ENCODE measurements at places on chromosomes 7 and 10.

GRCh38 chr10:102815790-102816549, 21.2 kb downstream of the CYP17A1 start:
- no peak for DNase-seq

- no peak for DNase-seq
Measured at GRCh38 chr10:128001849-128002248, 94.9 kb downstream of the PTPRE start.

- no peak for DNase-seq
Measured at GRCh38 chr7:132654150-132654549, 77.9 kb upstream of the PLXNA4 start.

GRCh38 chr7:90625562-90625961, 29.4 kb downstream of the CDK14 start:
- no peak for DNase-seq

DNA sequence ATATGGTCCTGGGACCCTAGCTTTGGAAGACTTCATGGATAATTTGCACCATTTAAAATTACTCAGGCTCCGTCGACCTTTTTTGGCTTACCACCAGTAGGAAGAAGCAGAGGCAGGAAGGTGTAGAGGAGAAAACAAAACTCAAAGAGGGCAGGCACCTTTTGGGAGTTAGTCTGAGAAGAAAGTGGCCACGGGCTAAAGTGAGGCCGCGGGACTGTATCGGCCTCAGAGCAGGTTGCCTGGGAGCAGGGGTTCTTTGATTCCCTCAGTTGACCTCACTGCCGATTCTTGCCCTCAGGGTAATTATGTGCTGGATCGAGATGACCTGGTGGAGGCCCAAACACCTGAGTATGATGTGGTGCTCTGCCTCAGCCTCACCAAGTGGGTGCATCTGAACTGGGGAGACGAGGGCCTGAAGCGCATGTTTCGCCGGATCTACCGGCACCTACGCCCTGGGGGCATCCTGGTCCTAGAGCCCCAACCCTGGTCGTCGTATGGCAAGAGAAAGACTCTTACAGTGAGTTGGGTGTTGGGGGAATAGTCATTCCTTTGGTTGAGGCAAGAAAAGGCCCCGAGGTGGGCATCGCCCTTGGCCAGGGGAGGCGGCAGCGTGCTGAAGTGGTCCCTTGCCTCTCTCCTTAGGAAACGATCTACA, 3.1 kb downstream of the MEPCE start:
- DNase-seq = no peak

- DNase-seq = no peak
Measured at GRCh38 chr7:82106201-82106600, 336.4 kb upstream of the HGF start.

DNA sequence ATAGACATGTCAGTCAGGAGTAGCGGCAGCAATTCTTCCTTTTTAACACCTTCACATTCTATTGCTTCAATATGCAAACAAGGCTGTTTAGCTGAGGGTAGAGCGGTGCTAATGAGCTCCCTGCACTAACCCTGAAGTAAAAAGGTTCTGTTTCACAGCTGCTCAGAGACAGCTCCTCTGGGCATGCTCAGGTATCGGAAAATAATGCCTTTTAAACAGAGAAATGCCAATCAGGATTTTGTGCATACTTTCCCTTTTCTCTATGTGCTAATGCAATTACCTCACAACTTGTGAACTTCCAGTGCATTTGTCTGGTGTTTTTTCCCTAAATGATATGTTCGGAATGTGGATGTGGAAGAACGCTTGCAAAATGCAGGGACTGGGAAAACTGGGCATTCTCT, 307.7 kb upstream of the FZD8 start:
- DNase-seq = no peak

DNA sequence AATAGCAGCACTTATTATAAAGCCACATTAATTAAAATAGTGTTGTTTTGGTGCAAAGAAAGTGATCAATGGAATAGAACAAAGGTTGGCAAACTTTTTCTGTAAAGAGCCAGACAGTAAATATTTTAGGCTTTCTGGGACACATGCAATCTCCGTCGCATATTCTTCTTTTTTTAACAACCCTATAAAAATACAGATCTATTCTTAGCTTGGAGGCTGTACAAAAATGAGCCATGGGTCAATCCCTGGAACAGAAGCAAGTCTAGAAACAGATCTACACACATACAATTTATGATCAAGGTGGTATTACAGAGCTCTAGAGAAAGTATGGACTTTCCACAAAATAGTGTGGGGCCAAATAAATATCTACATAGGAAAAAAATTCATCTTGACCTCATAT, 71.8 kb downstream of the ARHGAP21 start:
- no peak for DNase-seq

DNA sequence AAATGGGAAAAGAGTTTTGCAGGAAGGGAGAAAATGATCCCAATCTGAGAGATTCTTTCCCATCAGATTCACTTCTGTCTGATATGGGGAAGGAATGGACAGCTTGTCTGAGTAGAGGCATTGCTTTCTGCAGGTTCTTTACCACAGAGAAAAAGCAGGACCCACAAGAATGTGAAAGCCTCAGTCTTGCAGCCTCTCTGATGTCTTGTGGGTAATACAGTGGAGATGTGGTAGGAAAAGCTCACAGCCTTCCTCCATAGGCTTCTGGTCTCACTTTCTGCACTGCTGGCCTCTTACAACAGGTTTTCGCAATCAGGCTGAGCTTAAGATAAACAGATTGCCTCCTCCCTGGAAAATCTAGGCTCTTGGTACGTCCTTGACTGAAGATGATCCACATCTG, 551 bp downstream of the IFIT1 start:
- no peak for DNase-seq

- no peak for DNase-seq
Measured at GRCh38 chr7:41277561-41277960, 425.3 kb downstream of the INHBA start.

DNA sequence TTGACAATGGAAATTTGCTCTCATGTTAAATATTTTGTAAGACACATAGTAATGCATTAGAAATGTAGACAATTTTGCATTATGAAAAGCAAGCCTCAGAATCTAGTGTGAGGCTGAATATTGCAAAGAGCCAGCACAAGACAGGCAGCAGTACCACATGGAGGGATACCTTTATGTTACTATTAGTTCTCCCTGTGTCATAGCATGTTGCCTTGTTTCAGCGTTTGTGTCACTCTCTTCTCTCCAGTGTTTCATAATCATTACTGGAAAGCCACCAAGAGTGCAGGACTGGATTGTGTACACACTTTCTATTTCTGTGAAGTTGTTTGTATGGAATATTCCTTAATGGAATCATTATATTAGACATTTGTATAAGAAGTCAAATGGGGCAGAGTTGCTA, 8.5 kb downstream of the AHR start:
- no peak for DNase-seq

- DNase-seq = no peak
Measured at GRCh38 chr10:20853276-20853675, 43.8 kb downstream of the NEBL start.

DNA sequence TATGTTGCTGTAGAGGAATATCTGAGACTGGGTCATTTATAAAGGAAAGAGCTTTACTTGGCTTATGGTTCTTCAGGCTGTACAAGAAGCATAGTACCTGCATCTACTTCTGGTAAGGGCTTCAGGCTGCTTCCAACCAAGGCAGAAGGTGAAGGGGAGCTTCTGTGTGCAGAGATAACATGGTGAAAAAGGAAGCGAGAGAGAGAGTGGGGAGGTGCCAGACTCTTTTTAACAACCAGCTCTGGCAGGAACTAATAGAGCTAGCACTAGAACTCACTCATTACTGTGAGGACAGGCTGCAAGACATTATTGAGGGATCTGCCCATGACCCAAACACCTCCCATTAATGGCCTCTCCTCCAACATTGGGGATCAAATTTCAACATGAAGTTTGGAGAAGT, 94.5 kb downstream of the KIF20B start:
- no peak for DNase-seq

GRCh38 chr10:100872034-100872791, 40.5 kb upstream of the SLF2 start:
- DNase-seq = peak; percentile 57

- DNase-seq = no peak
Measured at GRCh38 chr7:47580811-47581331, 1.0 kb downstream of the TNS3 start.

- no peak for DNase-seq
Measured at GRCh38 chr7:70645279-70645678, 486.7 kb upstream of the GALNT17 start.

- no peak for DNase-seq
Measured at GRCh38 chr7:144148224-144148827, 25.4 kb downstream of the OR2A14 start.

DNA sequence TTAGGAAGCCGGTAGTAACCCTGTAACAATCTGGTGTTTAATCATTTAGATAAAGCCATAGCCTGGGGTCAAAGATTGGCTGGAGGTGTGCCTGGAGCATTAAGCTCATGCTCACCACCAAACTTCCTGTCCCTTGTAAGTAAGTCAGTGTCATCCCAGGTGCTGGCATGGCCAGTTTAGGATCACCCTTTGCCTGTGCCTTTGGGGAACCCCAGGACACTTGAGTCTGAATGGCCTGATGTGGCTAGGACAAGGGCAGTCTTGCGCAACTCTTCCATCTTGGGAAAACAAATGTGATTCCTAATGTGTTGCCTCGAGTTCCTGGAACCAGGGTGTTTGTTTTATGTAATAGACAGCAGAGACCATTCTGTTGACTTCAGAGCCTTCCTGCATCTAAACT, 154.8 kb downstream of the GRK5 start:
- DNase-seq = no peak

GRCh38 chr10:114869520-114869892, 47.9 kb downstream of the FHIP2A start:
- DNase-seq = no peak

GRCh38 chr7:151671514-151671913, 151.8 kb upstream of the RHEB start:
- no peak for DNase-seq

GRCh38 chr10:95756041-95756761, at the start of gene ENTPD1:
TSS of gene ENTPD1 (plus strand) at chr10:95756163. CDS start at chr10:95756240, 77 bp downstream.
- no peak for DNase-seq

DNA sequence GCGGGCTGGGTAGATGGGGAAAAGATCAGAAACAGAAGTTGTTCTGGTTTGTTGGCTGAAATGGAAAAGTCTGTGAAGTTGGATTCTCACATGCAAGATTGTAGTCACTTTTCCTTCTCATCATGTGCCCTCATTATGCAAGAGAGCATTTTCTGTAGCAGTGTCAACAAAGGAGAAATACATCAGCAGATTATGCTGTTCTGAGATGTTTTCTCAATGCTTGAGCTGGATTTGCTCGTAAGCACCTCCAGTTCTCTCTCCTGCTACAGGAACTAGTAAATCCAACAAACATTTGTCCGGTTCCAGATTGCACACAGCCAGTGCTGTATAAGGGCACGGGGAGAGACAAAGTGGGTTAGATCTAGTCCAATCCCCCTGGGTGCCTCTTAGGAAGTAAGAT, 90.0 kb downstream of the GATA3 start:
- no peak for DNase-seq

DNA sequence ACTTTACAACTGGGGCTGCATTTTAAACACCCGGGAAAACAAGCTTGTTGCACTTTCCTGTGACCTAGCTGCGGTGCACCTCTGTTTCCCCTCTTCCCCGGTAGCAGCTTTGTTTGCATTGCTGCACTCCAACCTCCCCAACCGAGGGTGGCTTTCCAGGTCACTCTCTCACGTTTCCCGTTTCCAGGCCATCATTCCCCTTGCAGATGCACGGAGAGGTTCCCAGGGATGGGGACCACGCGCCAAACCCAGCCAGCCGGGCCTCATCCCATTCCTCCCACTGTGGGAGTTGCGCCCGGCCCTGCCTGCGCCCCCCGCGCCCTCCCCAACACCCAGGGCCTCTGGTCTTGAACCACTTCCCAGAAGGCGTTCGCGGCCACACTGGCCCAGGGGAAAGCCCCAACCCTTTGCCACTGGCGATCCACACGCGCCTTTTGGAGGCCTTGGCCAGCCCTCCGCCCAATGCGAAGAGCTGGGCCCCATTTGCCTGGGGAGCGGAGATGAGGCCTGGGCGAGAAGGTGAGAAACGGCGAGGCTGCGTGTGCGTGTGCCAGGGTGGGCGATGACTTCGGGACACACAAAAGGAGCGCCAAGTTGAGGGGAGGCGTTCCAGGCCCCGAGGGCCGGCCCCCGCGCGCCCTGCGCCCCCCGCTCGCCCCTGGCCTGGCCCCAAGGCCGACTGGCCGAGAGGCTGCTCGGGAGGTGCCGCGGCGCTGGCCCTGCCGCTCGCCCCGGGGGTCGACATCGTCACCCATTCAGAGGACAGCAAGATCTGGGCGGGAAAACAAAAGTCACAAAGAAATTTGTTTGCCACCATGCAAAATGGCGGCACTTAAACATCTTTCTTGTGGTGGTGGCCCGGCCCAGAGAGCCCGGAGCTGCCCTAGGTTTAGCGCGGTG, 15.9 kb downstream of the SKIDA1 start:
- DNase-seq = no peak

- DNase-seq = no peak
Measured at GRCh38 chr10:16996530-16996964, 133.1 kb downstream of the CUBN start.

GRCh38 chr10:98321186-98321780, 53.3 kb upstream of the LOXL4 start:
- no peak for DNase-seq

GRCh38 chr10:5297466-5297865, 67.3 kb upstream of the UCN3 start:
- DNase-seq = no peak

- DNase-seq = no peak
Measured at GRCh38 chr7:84058311-84059076, 136.1 kb downstream of the SEMA3A start.

DNA sequence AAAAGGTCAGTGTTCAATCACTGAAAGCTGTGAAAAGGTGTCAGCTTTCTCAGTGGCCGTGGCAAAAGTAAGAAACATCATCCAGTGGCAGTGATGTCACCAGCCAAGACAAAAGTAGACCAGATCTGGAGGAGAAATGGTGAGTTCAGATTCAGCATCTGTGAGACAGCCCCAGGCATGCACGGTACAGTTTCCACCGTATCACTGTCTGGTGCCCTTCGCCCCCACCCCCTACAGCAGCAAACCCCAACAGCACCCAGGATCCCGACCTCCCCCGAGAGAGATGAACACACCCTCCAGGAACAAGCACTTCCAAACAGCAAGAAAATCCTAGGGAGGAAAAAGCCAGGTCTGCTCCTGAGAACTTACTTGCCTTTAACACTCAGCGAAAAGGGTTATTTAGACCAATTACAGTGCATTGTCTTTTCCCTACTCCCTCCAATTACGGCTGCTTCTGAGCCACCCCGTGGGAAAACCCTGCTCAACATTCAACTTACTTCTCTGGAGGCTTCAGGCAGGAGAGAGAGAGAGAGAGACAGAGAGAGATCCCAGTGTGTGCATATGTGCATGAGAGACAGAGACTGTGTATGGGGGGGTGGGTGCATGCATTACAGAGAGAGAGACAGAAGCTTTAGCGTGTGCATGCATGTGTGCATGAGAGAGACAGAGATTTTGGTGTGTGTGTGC, 189.6 kb downstream of the GRID1 start:
- DNase-seq = no peak

GRCh38 chr7:104552102-104552501, 223.7 kb downstream of the LHFPL3 start:
- no peak for DNase-seq

DNA sequence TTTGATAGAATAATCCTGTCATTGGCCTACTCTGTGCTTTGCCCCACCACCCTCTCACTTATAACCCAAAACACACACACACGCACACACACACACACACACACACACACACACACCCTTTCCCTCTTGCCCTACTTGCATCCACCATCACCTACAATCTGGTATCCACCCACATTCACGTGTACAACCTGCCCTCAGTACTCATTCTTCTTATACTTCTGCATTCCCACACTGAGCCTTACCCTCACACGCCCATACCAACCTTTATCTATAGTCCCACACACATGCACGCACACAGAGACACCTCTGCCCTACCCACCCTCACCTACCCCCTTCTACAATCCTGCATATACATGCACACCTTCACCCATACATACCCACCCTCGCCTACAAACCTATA, 10.8 kb upstream of the SRI start:
- no peak for DNase-seq
